ENCODE measurements at places on chromosomes 5 and 9. TPM values are rescaled to one million over a fixed set of nuclear protein-coding genes. Genes with fewer than 3 reads are reported as not detected.

DNA sequence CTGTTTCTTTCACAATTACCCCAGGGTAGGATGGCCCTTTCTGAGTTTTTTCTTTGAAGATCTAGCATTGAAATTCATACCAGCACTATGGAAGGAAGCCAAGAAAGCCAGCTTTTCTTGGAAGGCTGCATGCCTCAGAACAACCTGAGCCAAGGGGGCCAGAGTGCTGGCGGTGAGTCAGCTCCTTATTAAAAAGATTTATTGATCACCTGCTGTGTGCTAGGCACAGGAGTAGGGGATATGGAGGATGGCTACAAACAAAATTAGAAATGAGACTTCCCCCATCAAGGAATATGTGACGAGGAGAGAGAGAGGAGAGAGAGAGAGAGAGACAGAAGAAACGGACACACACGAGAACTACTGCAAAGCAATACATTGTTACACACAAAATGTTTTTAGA is 184.6 kb upstream of the PUM3 start:
- DNase-seq: no peak

DNA sequence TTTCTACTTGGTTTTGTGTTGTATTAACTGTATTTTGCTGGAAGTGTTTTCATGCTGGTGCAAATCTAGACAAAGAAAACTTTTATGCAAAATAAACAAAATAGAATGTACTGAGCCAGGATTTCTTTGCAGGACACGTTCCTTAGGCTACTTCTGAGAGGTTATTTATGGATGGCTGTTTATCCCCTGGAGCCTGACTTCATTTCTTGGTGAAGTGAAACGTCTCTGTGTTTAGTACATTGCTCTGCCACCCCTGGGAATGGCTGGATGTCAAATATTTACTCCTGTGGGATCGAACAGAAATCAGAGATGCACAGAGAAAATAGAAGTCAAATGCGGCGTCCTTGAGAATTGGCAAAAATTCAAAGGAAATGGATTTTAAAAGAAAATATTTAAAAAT is 327.1 kb upstream of the MPDZ start:
- no peak for DNase-seq

DNA sequence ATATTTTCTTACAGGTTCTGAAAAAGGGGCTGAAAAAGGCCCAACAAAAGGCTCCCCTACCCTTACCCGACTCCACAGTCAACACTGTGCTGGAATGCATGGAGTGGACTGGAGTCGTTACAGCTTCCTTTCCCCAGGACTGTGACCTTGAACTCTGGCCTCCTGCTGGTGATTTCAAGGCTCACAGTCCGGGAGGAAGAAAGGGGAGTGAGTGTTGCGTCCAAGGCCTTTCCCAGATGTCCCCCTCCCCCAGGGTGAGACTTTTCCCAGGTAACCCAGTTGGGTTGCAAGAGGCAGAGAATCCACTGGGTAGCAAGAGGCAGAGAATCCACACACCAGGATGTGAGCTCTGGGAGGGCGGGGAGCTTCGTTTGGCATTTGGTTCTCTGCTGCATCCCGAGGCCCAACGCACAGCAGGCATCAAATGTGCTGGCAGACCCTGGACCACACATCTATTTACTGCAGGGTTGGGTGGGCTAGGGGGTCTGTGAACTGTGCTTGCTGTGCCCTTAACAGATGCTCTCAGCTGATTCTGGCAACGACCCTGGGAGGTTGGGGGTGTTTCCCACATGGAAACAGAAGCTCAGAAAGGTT is 37.5 kb downstream of the FABP6 start:
- no peak for DNase-seq

DNA sequence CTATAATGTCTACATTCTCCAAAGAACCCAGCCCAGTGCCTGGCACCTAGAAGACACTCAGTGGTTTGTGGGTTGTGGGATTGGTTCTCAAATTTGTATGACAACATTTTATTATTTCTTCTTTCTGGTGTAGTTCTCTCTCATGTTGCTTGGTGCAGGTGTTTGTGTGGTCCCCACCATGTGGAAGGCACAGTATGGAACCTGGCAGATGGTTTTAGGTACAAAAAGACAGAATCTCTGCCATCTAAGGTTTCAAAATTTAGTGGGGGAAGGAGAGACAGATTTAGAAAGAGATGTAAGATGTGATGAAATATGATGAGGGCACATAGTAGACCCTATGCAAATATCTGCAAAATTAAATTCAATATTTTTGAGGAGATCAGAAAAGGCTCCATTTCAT is 323.8 kb downstream of the CDK5RAP2 start:
- DNase-seq: no peak

DNA sequence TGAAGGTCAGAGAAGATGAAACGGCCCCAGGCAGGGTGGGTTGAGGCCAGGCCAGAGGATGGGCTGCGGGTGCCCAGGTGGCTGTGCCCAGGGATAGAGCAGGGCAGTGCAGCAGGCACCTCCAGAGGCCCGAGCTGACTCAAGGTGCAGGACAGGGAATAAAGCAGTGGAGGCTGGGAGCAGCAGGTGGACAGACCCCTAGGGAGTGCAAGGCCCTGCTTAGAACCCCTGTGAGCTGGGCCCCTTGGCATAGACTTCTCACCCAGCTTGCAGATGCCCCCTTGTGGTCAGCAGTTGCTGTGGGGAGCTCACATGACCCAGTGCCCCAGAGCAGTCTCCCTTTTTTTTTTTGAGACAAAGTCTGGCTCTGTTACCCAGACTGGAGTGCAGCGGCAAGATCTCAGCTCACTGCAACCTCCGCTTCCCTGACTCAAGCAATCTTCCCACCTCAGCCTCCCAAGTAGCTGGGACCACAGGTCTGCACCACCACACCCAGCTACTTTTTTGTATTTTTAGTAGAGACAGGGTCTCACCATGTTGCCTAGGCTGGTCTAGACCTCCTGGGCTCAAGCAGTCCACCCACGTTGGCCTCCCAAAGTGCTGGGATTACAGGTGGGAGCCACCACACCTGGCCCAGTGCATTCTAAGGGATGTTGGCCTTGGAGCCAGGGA is 118.8 kb downstream of the WNK2 start:
- peak; percentile 58 for DNase-seq

GRCh38 chr5:72451741-72452505 is 55.3 kb downstream of the ZNF366 start:
- DNase-seq: peak; percentile 66

GRCh38 chr9:1049641-1050040 is 516 bp upstream of the DMRT2 start:
- DNase-seq: no peak

GRCh38 chr5:72584466-72584865 is 77.3 kb upstream of the ZNF366 start:
- DNase-seq: no peak

DNA sequence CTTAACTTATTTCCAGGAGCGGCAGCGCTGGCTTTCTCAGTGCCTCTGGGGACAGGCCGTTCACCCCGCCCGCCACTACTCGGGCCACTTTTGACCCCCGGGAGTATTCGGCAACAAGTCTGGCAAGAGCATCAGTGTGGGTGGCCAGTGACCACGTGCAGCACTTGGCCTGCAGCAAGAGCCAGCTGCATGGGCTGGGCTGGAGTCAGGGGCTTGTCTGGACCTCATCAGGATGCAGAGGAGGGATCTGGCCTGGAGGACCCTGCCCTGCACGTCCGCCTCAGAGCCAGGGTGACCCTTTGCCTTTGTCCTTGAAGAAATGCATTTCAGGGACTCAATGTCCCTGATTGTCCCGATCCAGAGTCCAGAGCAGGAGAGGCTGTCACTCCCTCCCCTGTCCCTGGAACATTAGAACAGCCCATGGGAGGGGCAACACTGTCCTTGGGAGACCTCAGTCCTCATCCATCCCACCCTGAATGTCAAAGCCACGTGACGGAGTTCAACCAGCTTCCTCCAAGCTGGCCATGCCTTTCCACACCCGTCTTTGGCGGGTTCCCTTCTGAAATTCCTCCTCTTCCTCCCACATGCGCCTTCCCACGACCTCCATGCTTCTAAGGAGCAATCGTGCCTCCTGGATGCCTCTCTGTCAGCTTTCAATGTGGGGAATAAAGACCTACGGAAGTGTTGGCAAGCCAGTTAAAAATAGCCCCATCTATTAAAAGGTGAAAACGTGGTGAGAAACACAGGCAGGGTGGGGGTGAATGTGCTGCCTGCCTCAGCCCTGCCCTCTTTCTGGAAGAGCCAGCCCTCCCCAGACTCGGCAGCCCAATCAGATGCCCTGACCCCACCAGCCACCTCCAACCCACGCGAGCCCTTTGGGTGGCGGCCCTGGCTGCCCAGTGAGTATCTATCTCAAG is 99.0 kb downstream of the OLFM1 start:
- DNase-seq: no peak

- DNase-seq: no peak
Measured at GRCh38 chr9:70010015-70010414, 33.6 kb upstream of the MAMDC2 start.

GRCh38 chr5:100780376-100780870 is 122.7 kb downstream of the ST8SIA4 start:
- no peak for DNase-seq

The DAB2IP gene
- 5.6 TPM for total RNA-seq

The SPATA31C1 gene
- not detected for total RNA-seq

The SMIM33 gene
- total RNA-seq: not detected

The CCNO gene
- total RNA-seq: not detected
